ENCODE measurements at places on chromosomes 4 and X.

- DNase-seq: no peak
Measured at GRCh38 chr4:90095000-90095399, 32.2 kb upstream of the CCSER1 start.

- no peak for DNase-seq
Measured at GRCh38 chrX:23908219-23909004, 606 bp downstream of the CXorf58 start.

DNA sequence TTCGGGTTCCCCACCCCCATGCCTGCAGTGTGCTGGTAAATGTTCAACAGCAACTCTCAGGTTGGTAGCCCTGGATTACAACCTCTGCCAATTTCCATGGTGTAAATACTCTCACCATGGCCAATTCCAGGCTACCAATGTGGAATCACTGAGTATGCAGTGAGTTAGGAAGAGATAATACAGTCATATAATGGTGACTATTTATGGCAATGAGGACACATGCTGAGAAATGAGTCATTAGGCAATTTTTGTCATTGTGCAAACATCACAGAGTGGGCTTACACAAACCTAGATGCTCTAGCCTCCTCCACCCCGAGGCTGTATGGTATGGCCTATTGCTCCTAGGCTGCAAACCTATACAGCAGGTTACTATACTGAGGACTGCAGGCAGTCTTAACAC is 4.6 kb upstream of the CLDN24 start:
- DNase-seq: no peak

DNA sequence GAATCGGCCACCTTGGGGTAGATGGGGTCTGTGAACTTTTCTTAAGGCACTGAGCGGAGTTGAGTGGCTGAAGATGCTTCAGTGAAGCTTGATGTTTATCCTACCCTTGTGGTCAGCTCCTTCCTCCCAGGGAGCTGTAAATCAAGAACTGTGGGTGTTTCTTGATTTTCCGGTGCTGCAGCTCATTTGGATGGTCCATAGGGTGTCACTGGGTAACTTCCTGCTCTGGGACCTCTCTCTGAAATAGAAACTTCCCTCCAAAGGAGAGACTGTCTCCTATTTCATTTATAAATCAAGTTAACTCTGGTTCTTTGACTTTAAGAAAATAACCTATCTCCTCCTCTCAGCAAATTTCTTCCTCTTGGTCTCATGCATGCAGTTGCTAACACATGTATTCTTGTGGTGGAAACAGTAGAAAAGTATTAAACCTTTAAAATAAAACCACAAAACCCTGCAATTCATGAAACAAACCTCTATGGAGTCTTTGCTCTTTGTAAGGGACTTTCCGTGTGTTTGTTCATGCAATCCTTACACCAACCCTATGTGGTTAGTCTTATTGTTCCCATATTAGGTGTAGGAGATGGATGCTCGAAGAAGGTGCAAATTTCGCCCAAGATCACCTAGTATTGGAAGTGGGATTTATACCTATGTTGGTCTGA is 110.3 kb downstream of the SHROOM3 start:
- DNase-seq: no peak
